ENCODE measurements at places on chromosomes 5 and 9.

GRCh38 chr9:76996700-76997099 is 22.8 kb upstream of the FOXB2 start:
- ATAC-seq: no peak

- peak; percentile 9 for ATAC-seq
These were observed 1.2 kb downstream of the SURF4 start for GRCh38 chr9:133374612-133375115.

GRCh38 chr5:113692891-113693457 is 179.5 kb downstream of the YTHDC2 start:
- no peak for ATAC-seq

DNA sequence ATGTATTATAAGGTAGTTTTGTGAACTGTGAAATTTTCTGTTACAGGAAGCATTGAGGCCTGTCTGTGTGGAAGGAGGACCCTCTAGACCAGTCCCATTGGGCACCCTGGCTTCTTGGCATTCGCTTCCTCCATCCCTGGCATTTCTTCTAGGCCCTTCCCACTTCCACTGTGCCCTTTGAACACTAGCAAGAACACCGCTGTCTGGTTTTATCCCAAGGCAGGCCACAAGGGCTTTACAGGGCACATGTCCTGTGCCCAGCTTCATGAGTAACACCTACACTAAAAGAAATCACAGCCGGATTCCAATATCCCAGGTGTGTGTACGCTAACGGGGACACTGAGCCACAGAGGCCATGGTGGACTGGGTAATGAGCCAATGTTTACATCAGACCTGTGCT is 99.8 kb downstream of the ADRB2 start:
- no peak for ATAC-seq

DNA sequence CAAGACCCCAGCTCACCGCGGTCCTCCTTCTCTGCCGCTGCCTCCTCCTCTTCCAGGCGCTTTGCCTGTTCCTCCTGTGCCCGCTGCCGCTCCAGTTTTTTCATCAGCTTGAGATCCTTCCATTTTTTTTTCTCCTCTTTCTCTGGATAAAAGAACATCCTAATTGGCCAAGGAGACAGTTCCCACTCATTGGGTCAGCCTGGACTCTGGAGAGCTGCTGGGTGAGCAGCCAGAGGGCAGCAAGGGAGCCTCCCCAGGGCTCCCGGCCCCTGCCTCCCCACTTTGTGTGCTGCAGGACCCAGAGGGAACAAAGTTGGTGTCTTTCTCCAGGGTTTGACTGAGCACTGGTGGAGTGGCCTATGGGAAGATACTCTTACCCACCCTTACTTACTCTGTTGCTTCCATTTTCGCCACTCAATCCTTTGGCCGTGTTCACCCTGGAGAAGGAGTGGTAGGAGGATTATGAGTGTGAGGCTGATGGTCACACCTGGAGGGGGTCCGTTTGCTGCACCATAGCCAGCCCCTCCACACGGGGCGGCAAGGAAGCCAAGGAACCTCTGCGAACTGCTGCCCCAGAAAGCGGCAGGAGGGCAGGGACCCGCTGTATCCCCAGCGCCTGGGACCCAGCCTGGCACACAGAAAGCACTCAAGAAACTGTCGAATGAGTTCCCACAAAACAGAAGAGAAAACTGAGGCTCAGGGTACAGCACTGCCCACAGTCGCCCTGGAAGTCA is 708 bp downstream of the SPOUT1 start:
- no peak for ATAC-seq

GRCh38 chr9:132943651-132944293 is 644 bp downstream of the TSC1 start:
- no peak for ATAC-seq

- ATAC-seq: no peak
These were observed 592.1 kb downstream of the TLE1 start for GRCh38 chr9:81097131-81097847.

DNA sequence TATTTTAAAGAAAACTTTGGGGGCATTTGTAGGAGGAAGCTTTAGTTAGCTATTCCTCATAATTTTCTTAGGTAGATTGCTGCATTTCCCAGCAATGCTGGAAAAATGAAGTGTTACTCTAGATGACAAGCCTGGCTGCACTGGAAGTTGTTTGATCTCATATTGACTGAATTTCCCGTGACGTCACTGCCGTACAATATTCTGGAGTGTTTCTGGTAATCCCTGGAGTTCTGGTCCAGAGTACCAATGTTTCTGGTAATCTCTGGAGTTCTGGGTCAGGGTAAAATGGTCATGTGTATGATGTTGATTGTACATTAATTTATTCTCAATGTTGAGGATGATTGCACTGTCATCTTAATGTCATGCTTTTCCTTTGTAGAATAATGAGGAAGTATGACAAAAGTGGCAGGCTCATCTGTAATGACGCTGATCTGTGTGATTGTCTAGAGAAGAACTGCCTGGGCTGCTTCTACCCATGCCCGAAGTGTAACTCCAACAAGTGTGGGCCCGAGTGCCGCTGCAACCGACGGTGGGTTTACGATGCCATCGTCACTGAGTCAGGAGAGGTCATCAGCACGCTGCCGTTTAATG is 26.2 kb downstream of the ARL14EPL start:
- ATAC-seq: no peak

DNA sequence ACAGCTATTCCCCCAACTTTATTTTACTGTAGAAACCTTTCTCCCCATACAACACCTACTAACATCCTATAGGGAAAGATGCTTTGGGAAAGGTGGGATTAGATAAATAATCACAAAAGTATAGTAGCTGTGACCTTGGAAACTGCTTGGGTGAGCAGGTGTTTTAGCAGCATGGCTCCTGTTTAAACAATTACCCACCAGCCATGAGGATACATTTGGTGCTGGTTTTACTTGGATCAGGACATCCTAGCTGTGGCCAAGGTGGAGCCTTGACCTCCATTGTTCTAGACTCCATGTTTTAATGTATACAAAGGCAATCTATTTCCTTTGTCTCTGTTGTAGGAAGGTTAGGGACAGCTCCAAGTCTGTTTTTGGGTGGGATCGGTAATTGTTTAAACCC is 56.8 kb upstream of the ALDH1B1 start:
- ATAC-seq: no peak

DNA sequence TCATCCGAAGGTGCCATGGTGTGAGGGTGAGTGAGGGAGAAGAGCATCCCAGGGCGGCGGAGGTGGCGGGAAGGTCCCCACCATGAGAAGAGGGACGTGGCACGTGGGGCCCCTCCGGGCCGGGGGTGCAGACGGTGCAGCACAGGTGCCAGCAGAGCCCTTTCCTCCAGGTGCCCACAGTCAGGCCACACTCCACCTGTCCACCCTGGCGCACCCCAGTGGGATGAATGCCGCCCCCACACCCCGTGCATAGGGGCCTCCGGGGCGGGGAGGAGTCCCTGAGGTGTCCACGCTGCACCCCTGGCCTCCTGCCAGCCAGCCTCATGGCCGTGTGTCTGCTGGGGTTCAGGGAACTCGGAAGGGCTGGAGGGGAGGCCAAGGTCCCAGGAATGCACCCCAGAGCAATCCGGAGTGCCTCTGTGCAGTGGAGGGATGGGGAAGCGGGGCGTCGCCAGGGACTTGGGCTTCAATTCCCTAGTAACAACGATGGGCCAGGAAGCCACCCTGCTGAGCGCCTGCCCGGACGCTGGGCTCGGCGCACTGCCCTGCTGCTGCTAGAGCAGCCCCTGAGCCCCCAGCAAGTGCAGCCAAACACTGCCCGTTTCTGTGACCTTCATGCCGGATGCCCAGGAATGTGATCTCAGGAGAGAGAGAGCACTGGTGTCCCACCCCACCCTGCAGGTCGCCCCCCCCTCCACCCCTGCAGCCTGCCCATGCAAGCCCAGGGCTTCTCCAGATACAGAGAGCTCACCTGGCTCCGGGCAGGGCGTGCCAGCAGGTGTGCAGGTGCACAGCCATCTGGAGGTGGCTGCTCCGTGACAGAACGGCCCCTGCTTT is 8.8 kb upstream of the NACC2 start:
- no peak for ATAC-seq

DNA sequence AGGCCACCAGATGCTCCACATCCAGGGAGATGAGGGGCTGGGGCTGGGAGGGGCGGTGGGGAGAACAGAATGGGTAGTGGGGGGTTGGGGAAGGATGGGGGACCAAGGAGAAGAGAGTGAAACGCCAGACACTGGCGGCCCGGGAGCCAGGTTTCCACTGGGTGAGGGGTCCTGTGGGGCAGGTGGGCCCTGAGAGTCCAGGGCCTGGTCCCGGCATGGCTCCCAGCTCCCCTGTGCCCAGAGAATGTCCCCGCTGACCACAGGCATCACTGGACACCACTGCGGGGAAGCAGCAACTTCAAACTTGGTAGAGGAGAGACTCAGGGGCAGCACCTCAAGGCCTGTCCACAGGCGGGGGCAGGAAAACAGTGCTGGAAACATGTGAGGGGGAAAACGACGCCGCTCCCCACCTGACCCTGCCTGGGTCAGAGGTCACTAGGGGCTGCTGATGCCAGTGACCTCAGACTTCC is 13.2 kb downstream of the NINJ1 start:
- no peak for ATAC-seq

DNA sequence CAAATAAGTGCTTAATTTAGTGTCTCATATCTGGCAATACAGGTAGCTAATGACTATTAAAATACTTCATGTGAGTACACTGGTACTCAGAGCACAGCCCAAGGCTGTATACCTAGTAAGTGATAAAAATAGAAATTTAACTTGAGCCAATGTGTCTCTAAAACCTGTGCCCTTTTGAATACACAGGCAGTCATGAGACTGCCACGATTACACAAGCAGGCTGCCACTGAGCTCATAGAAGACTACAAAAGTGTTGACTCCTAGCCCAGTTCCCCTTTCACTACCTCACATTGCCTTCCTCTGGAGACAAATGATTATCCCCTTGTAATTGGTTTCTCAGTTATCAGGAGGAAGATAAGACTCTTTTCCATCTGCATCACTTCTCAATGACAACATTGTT is 66.3 kb upstream of the PAPPA start:
- no peak for ATAC-seq

- peak; percentile 51 for ATAC-seq
These were observed 87.3 kb upstream of the SLC44A1 start for GRCh38 chr9:105157171-105157583.

DNA sequence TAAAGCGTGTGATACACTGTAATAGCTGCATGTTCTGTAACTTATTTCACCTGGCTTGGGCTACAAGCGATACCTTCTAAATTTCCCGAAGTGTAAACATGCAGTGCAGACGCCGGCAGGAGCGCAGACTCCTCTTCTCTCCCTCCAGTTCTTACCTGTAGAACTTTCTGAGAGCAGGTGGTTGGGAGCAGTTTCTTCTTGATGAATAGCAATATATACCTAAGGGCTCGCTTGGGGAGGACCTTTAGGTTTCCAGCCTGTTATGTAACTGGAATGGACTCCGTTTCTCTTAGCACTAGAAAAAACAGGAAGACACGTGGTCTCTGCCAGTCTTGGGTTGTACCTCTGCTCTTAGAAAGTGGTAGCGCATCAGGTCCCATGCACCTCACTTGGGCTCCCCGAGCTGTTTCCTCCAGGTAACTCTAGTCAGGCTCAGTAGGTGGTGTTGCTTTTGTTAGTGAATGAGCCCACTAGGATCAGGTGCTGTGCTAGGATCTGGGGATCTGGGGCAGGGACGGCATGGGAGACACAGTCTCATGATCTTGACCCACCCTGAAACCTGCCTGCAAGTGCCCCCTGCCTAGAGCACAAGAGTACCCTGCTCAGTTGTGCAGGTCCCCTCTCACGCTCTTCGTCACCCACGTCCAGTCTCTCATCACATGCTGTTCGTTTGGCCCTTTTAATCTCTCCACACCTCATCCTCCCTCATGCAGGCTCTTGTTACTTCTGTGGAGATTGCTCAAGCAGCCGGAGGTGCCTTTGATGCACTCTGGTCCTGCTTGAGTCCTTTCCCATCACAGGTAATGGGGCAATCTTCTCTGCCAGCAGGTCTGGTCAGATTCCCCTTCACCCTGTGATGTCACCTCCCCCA is 2.8 kb downstream of the TENT4A start:
- no peak for ATAC-seq

DNA sequence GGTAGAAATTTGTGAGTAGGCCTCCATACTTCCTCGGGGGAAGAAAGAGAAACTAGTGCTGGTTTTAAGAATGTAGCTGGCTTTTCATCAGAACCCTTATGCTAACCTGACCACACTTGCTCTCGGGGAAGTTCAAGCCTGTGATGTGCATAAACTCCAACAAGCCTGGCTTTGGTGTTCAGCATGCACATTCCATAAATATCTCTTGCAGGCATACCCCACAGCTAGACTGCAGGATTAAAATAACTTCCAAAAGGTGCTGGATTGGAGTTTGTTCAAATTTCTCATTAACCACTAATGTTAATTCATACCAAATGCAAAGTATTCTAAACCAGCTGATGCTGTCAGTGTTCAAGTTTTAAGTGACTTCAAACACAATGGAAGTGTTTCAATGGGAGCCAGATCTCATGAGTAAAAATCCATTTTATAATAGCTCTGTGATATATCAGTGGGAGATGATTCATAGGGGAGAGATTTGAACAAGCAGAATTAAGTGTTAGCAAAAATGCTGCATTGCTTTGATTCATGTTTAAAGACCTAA is 79.4 kb downstream of the NPR3 start:
- no peak for ATAC-seq

GRCh38 chr5:167574464-167574863 is 717.0 kb upstream of the WWC1 start:
- no peak for ATAC-seq

DNA sequence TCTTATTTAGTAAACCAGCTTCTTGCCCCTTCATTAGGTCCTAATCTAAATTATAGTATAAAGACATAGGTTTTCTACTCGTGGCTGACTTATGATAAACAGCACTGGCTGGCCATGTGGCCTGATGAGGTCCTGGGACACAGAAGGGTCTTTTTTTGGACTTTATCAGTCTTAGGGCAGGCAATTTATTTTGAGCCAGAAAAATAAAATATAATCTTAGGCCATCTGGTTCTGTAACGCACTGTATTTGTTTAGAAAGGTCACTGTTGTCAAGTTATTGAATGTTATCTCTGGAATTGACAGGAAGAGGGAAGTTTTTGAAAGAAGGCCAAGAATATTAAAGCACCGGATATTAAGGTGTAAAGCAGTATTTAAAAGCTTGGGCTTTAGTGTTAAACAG is 53.9 kb downstream of the RFX3 start:
- no peak for ATAC-seq

GRCh38 chr9:132994410-132995120 is 16.1 kb downstream of the GFI1B start:
- ATAC-seq: no peak

DNA sequence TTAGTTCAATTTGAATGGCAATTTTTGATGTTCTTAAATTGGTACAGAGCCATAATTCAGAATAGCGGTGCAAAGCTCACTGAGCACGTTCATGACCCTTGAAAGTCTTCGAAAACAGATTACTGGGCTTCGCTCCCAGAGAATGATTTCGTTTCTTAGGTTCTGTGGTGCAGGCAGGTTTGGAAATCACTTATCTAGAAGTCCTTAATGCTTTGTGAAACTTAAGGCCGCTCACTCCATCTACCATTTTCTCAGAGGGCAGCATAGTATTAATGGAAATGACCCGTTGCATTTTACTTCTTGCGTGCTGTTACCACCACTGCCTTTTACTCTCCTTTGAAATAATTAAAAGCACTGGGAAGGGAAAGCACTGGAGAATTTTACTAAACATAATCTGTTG is 2.9 kb upstream of the MAT2B start:
- no peak for ATAC-seq

- ATAC-seq: no peak
These were observed 578.9 kb downstream of the CETN3 start for GRCh38 chr5:89830691-89831090.
